Activated CD8-positive, alpha-beta memory T cell treated with anti-CD3 and anti-CD28 coated beads for 1 hour (primary cell): ENCODE measurements at places on chromosomes 3 and 15.

- DNase-seq = no peak
Measured at GRCh38 chr3:101527441-101527840, 14.4 kb upstream of the SENP7 start.

GRCh38 chr15:39869254-39869653 lies 50.8 kb downstream of the GPR176 start:
- no peak for DNase-seq

GRCh38 chr3:178538056-178538455 lies 1.8 kb downstream of the KCNMB2 start:
- DNase-seq = no peak

DNA sequence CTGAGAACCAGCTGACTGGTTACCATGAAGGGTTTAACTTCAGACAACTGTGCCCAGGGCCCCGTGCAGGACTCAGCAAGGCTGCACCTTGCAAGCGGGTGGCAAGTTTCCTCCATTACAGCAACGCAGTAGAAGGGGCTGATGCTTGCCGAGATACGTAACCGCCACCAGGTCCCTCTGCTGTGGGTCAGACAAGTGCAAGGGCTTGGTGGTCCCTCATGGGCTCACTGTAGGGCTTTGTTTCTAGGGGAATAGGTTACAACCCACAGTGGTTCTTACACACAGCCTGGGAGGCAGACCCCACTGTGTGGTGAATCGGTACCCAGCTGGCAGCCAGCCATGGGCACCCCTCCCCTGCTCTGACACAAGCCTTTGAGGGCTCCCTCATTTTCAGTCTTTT lies 15.5 kb upstream of the SNRPA1 start:
- no peak for DNase-seq

- DNase-seq = peak; percentile 10
Measured at GRCh38 chr15:68209735-68210408, 4.7 kb upstream of the CALML4 start.

- no peak for DNase-seq
Measured at GRCh38 chr15:57251941-57252340, 124.4 kb upstream of the CGNL1 start.

GRCh38 chr3:148789146-148789545 lies 38.5 kb upstream of the CPB1 start:
- DNase-seq = no peak

DNA sequence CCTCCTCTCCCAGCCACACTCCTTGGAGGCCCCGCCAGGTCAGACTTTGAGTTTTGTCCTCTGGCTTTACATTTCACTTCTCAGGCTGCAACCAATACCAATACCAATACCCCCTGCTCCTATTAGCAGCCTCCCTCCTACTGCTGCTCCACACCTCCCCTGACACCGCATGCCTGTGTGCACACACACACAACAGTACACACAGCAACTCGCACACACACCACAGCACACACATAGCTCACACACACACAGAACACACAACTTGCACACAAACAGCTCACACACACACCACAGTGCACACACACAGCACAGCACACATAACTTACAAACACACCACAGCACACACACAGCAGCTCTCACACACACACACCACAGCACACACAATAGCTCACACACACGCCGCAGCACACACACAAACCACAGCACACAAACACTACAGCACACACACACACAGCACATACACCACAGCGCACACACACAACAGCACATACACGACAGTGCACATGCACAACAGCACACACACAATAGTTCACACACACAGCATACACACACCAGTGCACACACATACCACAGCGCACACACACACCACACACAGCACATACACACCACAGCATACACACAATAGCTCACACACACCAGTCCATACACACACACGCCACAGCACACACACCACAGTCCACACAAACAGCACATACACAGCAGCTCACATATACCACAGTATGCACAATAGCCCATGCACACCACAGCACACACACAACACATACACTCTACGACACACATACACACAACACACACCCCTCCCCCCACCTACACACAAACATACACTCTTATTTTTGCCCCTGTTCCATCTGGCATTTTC lies 204.7 kb downstream of the UACA start:
- DNase-seq = no peak

- DNase-seq = no peak
Measured at GRCh38 chr3:85604641-85605040, 645.9 kb downstream of the CADM2 start.

GRCh38 chr3:104596054-104596453 lies 770.7 kb upstream of the ALCAM start:
- no peak for DNase-seq

DNA sequence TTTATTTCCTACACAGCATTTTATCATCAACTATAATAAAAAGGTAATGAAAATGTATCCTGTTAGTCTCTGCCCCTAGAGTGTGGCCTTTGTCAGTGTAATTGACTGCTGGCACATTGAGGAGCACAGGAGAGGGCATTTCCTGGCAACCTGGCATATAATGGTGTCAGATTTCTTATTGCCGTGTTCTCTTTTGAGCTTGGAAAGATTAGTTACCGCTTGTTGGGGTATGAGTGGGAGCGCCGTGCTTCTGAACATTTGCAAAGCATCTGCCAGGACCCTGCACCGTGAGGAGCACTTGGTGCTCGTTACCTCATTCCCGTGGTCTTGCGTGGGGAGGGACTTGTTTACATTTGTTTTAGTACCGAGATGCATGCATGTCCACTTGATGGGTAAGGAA lies 124.4 kb downstream of the PTPRG start:
- no peak for DNase-seq

DNA sequence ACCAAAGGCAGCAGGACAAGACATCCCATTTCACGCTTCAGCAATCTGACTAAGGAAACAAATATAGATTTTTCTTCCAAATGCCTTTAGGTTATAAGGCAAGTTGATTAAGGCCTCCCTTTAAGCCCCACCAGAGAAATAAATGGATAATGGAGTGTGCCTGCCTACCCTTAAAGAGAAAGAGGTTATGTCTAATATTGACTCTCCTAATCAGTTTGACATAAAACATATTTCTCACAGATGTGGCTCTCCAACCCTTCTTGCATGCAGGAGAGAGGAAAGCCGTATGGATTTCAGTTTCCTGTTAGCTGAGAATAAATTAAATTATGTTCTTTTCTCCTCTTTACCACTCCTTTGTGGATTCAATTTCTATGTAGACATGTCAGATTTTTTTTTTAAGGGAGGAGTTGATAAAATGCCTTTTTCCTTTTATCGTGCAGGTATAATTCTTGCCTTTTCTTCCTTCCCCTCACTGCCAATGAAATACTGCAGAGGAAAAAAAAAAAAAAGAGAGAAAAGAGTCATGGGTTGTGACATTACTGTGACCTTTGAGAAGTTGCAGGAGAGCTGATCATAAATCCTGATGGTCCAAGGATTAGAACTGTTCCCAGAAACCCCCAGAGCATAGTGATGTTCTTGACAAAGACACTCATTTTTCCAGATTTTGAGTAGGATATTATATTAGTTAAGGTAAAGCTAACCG lies 355.3 kb upstream of the SLCO3A1 start:
- DNase-seq = no peak

- DNase-seq = no peak
Measured at GRCh38 chr15:44130778-44131177, 64.3 kb downstream of the FRMD5 start.

GRCh38 chr3:59817511-59817910 lies 767.7 kb upstream of the CFAP20DC start:
- no peak for DNase-seq

- no peak for DNase-seq
Measured at GRCh38 chr3:29353807-29354206, 72.9 kb downstream of the RBMS3 start.

- no peak for DNase-seq
Measured at GRCh38 chr15:71333136-71333700, 217.9 kb downstream of the THSD4 start.

GRCh38 chr15:64095795-64096667 lies at the start of gene SNX1:
SNX1 (plus strand) TSS chr15:64095982; CDS start chr15:64096014, 32 bp downstream.
- peak; percentile 97 for DNase-seq

GRCh38 chr15:71811752-71812735 lies 1.7 kb downstream of the NR2E3 start:
- no peak for DNase-seq

DNA sequence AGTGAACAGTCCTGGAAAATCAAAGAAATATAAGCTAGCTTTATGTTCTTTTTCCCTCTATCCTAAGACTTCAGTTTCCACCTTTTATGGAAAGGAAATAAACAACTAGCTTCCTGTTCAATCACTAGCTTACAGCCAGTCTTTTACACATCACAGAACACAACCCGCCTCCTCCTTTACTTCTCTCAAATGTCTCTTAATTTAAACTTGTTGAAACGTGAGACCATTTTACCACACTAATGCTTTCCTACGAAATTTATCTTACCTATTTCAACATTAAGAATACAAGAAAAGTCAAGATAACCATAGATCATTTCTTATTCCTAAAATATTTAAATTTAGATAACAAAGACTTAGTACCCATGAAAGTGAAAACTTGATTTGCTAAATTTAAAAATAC lies 6.2 kb downstream of the PRTG start:
- DNase-seq = no peak

DNA sequence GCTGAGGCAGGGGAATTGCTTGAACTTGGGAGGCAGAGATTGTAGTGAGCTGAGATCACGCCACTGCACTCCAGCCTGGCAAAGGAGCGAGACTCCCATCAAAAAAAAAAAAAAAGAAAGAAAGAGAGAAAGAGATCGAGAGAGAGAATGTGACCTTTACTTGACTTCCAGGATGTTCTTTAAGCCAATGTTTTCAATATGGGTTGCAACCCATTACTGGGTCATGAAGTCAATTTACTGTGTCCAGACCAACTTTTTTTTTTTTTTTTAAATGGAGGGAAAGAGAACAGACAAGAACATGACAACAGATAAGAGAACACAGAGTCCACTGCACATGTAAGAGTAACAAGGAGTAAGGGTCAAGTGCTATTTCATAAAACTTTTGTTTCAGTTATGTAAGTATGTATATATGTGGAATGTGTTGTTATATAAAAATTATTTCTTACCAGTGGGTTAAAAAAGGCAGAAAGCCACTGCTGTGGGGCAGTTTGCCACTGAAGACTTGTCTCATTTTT lies 29.8 kb downstream of the RAB8B start:
- DNase-seq = no peak

GRCh38 chr15:90054618-90055097 lies 47.6 kb downstream of the IDH2 start:
- no peak for DNase-seq

DNA sequence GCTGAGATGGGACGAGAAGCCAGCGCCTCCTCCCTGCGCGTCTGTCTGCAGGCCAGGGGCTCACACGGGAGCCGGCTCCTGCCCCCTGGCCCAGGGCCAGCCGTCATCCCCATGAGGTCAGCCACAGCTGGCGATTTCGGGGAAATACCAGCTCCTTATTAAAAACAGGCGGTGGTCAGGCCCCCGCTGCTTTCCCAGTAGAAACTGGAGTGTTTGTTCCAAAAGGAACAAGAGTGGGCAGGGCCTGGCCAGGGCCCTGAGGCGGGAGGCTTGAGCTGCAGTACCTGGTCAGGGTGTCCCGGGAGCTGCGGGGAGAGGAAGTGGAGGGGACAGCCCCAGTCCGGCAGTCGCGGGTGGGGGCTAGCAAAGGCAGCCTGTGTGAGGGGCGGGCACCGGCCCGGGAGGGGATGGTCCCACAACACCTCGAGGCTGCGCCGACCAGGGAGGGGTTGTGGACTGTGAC lies 17.8 kb downstream of the MYL3 start:
- DNase-seq = no peak

- no peak for DNase-seq
Measured at GRCh38 chr3:193852901-193853300, 259.9 kb downstream of the OPA1 start.

DNA sequence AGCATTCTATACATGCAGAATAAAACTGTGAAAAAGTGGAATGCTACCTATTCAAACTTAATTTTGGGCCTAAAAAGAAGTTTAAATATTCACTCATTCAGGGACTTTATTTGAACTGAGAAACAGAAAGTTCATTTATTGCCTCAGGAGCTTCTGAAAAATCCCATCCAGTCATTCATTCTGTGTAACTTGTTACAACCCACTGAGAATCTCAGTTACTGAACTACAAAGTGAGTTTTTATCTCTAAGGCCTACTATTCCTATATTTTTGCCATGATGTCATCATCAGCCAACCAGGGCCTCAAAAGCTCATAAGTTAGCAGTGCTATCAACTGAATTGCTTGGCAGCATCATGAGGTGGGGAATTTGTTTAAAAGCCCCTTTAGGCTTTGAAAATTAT lies 98.0 kb upstream of the BOC start:
- DNase-seq = no peak

DNA sequence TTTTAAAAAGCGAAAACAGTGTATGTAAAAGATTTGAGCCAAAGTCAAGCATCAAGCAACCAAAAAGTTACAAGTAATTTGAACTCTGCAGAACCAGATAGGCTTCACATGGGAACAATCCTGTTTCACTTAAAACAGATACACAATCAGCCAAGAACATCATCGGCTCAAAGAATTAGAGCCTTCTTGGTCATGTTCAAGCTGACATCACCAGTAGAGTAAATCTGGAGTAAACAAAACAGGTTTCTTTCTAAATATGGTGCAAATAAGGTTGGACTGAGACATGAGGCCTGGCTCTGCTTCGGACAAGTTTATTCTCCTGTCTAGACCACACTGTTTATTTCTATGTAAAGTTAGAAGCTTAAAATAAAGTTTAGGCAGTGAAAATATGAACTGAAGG lies 116.0 kb downstream of the GMNC start:
- no peak for DNase-seq

DNA sequence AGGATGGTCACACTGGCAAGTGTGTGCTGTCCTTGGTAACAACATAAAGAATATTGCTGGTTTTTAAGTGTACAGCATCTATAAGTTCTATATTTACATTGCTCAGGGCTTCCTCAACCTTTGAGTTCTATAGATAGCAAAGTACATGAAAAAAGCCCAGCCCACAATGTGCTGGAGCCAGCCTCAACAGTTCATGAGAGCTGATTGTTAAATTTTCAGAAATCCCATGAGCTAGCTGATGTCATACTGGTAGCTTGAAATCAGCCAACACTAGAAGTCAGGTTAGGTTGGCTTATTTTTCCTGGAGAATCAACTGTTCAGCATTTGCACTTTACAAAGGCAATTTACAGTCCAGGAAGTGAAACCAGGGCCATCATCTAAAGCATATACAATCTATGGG lies 102.8 kb downstream of the STRIT1 start:
- DNase-seq = no peak

- DNase-seq = no peak
Measured at GRCh38 chr3:69568458-69568857, 170.8 kb upstream of the MITF start.

GRCh38 chr3:52240059-52240885 lies 1.3 kb upstream of the TWF2 start:
- DNase-seq = no peak

GRCh38 chr3:12139111-12139511 lies 19.6 kb downstream of the TIMP4 start:
- no peak for DNase-seq

GRCh38 chr3:184300378-184300720 lies 1.3 kb downstream of the PSMD2 start:
- no peak for DNase-seq

GRCh38 chr3:43582866-43583265 lies 38.9 kb downstream of the ANO10 start:
- DNase-seq = no peak

GRCh38 chr3:64417816-64418215 lies 192.6 kb upstream of the PRICKLE2 start:
- no peak for DNase-seq

GRCh38 chr3:179000659-179001058 lies 71.0 kb downstream of the ZMAT3 start:
- DNase-seq = no peak
